ENCODE measurements at places on chromosomes 7 and 10.
A peak's percentile ranks its signal among the peaks of the same experiment; 100 is the strongest.

- DNase-seq, result no peak
These were observed 27.7 kb downstream of the ZSCAN25 start for GRCh38 chr7:99644431-99644830.

DNA sequence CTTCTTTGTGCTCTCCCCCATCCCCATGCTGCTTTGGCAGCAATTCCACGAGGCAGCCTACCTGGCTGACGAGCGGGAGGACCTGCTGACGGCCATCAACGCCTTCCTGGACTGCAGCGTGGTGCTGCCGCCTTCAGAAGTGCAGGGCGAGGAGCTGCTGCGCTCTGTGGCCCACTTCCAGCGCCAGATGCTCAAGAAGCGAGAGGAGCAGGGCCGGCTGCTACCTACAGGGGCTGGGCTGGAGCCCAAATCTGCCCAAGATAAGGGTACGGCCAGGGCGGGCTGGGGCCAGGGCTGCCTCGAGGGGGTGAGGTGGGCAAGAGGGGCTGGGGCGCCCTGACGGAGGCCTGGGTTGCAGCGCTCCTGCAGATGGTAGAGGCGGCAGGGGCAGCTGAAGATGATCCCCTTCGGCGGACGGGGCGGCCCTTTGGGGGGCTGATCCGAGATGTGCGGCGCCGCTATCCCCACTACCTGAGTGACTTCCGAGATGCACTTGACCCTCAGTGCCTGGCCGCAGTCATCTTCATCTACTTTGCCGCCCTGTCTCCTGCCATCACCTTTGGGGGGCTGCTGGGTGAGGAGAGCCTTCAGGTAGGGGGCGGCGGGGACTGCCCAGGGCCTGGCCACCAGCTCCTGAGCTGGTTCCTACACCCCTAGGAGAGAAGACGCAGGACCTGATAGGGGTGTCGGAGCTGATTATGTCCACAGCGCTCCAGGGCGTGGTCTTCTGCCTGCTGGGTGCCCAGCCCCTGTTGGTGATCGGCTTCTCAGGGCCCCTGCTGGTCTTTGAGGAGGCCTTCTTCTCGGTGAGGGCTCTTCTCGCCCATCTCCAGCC, 9.4 kb downstream of the FASTK start:
- no peak for DNase-seq

DNA sequence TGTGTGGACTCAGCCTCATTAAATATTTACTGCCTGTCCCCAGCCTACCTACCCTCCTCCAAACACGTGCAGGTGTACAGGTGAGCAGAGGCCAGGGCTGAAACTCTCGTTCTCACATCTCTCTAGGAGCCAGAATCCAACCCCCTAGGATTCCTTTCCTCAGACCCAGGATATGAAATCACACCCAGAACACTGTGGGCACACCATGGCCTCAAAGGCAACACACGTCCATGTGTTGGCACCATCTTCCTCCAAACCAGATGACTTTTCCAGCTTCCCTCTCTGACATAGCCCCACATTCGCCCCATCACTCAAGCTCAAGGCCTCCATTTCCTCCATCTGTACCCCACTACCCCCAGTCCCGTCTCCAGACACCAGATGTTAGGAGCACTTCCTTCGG, 51.8 kb upstream of the DUSP5 start:
- DNase-seq, result no peak

- DNase-seq, result no peak
These were observed 21.8 kb upstream of the JCAD start for GRCh38 chr10:30081182-30081581.

DNA sequence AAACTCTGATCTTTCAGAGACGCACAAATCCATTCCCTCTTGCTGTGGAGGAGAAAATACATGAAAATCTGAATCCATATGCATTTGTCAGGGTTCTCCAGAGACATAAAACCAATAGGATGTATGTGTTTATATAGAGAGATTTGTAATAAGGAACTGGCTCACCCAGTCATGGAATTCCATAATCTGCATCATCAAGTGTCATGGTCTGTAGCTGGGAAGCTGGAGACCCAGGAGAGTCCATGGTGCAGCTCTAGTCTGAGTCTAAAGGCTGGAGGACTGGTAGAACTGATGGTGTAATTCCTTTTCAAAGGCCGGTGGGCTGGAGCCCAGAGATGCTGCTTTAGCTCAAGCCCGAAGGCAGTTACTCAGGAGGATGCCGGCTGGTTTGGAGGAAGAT, 134.0 kb downstream of the TCF7L2 start:
- no peak for DNase-seq

GRCh38 chr7:42605406-42606192, 306.3 kb downstream of the C7orf25 start:
- DNase-seq, result peak; percentile 52

GRCh38 chr10:81315026-81315425, 560.0 kb upstream of the NRG3 start:
- DNase-seq, result no peak

DNA sequence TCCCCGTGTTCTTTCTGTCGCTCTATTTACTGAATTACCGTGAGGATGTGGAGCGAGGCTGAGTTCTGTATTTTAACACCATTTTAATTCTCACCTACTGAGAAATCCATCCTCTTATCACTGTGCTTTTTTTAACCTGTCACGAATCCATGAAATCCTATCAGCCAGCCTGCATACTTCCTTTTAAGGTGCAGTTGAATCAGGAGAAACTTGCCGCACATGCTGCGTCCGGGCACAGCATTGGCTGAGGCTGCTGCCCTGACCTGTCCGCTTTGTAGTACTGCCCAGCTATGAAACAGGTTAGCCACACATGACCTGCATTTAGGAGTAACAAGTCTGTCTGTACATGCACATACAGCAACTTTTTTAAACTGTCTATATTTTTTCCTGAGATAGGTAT, 82.5 kb downstream of the EGFR start:
- no peak for DNase-seq

DNA sequence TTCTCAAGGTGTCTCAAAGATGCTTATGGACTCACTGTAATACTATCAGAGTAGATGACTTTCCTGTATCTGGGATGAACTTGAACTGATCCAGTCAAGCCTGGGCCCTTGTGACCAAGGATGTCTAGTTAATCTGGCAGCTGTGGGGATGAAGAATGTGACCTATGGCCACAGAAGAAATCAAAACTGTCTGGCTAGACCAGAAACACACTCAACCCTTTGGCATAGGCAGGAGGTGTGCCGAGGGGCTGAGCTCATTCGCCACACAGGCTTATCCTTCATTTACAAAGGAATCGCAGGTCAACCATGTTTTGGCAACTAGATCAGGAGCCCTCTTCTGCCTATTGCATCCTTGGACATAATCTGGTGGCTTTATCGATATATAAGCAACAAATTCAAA, 110.6 kb downstream of the ATXN7L1 start:
- no peak for DNase-seq

- DNase-seq, result no peak
These were observed 25.8 kb upstream of the BET1 start for GRCh38 chr7:94029976-94030375.

DNA sequence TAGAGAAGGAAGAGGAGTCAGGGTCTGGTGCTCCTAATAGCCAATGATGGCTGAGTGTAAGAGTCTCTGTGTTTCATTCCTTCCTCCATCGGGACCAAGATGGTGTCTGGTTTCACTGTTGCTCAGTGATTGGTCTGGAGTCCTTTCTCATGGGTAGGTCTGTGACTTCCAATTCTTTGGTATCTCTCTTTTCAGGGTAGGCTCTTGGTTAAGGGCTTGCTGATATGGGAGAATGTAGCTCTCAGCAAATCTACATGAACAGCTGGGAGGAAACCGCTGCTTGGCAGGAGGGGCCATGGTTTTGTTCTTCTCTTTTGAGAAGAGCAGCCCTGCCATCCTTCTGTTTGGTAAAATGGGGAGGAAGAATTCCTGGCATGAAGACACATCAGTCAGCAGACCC, 209.1 kb upstream of the PODXL start:
- no peak for DNase-seq

DNA sequence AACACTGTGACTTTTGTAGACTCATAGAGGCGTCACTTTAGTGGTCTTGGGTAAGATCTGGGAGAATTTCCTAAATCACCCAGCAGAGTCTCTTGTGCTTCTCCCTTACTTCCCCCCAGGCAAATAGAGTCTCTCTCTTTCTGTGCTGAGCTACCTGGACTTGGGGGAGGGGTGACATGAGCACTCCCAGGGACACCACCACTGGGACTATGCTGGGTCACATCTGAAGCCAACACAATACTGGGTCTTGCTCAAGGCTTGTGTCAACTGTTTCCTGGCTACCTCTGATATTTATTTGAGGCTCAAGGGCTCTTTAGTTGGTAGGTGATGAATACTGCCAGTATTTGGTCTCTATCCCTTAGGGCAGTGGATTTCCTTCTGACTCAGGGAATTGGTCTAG, 214.6 kb upstream of the TPK1 start:
- DNase-seq, result no peak

GRCh38 chr10:53744746-53745145, 972.2 kb upstream of the MBL2 start:
- no peak for DNase-seq

- no peak for DNase-seq
These were observed 177.2 kb downstream of the SEM1 start for GRCh38 chr7:96532428-96532935.

DNA sequence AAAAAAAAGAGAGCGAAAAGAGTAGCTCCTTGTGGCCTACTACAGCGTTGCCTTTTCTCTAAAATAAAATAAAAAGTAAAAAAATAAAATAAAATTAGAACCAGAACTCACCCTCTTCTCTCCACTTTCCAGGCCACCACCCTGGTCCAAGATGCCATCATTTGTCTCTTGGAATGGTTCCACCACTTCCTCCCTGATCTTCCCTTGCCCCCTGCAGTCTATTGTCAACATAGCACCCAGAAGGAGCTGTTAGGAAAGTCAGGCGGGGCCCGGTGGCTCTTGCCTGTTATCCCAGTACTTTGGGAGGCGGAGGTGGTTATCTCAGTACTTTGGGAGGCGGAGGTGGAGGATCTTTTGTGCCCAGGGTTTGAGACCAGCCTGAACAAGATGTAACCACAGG, 7.6 kb upstream of the GRID2IP start:
- DNase-seq, result no peak

DNA sequence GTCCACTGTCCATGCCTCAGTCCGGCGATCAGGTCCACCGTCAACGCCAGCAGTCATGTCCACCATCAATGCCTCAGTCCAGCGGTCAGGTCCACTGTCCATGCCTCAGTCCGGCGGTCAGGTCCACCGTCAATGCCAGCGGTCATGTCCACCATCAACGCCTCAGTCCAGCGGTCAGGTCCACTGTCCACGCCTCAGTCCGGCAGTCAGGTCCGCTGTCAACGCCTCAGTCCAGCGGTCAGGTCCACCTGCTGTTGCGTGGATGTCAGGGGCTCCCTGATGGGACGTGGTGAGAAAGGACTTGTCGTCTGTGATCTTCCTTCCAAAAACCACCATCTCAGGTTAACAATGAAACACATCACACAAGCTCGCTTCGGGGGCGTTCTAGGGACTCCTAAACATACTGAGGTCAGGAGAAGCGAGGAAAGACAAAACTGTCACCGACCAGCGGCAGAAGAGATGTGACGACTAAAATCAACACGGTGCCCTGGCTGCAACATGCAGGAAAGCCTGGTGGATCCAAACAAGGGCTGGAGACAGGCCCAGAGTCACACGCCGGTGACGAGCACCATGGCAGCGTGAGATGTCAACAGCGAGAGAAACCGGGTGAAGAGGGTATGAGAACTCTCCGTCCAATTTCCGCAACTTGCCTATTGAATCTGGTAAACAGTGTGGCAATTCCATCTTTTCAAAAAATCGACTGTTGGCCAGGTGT, 264.2 kb downstream of the MAD1L1 start:
- no peak for DNase-seq

DNA sequence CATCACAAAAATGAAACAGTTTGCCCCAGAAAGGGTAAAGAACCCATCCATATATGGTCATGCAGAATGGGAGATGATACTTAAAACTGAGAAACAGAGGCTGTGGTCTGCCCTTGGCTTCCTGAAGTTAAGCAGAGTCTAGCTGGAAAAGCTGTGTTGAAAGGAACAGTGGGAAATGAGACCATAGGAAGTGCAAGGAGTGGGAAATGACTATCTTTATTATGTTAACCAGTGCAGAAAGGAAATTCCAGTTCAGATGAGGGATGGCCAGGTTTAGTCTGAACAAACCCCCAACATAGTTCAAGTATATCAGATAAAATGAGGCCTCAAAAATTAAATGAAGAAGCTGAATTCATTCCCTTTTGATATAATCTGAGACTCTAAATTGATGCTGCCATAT, 112.2 kb upstream of the TARP start:
- no peak for DNase-seq

DNA sequence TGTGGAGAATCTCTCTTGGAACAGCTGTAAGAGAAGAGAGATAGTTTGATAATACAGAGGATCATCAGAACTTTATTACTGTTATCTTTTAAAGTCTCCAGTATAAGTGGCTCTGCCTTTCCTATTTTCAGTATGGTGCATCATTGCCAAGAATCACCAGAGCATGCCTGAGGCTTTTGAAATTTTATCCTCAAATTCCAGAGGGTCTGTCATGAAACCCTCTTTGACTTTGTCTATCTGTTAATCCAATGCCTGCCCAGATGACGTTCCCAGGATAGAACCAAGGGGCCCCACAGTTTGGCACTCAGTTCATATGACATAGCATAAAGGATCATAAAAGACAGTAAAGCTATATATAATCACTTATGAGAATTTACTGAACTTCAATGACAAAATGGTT, 35.3 kb upstream of the SEMA3C start:
- DNase-seq, result no peak

DNA sequence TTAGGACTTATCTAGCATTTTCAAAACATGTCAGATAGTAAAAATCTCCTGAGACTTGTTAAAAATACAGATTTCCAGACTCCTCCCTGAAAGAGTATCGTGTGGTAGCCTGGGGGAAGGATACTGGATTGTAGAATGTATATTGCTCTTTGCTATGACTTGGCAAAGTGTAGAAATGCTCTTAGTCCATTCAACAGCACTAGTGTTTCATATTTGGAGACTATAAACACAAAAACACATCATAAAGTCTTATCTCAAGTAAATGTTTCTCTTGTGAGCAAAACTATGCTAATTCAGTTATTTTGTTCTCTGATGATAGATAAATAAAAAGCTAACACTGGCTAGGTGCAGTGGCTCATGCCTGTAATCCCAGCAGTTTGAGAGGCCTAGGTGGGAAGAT, 137.5 kb upstream of the PRPS1L1 start:
- no peak for DNase-seq

- DNase-seq, result peak; percentile 84
These were observed 68.6 kb downstream of the LHPP start for GRCh38 chr10:124530215-124530665.

DNA sequence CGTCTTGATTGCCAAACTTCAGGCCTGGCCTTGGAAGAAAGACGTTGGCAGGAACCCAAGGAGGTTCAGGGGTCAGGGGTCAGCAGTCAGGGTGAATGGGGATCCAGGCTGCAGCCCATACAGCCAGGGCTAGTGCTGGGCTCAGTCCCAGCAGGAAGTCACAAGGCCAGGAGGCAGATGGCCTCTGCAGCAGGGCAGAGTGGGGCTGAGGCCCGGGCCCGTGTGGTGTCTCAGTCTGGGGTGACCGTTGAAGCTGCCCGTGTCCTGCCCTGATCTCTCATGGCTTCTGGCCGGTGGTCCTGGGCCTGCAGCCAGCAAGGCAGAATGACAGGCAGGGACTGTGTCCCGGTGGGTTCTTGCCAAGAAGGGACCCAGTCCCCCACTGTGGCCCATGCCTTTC, 26.6 kb upstream of the PURB start:
- DNase-seq, result no peak

GRCh38 chr7:78720066-78720465, 733.4 kb downstream of the MAGI2 start:
- no peak for DNase-seq

GRCh38 chr7:139647814-139648390, 124.4 kb downstream of the CLEC2L start:
- DNase-seq, result peak; percentile 48
